Right lobe of liver (tissue), 6 donors: ENCODE measurements at places on chromosomes 2 and 18. TPM values are rescaled to one million over a fixed set of nuclear protein-coding genes. Genes with fewer than 3 reads are reported as not detected.
A peak's percentile ranks its signal among the peaks of the same experiment; 100 is the strongest.

IL1B gene
- 0.31 TPM for total RNA-seq

- DNase-seq: no peak
These were observed 110.6 kb downstream of the MRO start for GRCh38 chr18:50709193-50709592.

DNA sequence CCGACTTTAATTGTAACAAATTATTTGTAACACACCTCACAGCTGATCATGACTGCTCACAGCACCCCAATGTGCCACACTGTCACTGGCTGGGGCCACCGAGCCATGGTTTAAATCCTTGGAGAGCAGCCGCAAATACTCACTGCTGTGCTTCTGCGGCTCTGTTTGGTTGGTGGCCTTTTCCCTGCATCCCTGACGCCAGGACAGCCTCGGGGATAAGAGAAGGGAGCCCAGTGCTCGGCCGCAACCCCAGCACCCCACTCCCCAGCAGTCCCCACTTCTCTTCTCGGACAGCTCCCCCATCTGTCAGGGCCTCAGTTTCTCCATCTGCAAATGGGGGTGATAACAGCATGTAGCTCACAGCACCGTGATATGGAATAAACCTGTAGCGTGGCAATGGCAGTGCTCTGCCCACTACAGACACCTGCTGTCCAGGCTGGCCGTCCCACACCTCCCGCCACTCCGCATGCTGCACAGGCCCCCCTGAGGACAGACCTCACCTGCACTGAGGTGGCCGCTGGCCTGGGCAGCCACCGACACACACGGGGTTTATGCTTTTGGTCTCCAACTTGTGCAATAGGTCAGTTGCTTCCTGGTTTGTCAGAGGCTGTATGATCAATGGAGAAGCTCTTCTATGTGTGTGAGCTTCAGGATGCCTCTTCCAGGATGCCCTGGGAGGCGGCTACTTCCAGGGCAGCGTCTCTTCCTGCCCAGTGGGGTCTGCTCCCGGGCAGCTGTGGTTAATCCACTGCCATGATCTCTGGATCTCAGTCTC, 87.1 kb downstream of the NDUFA10 start:
- DNase-seq: peak; percentile 10

SYT4 gene
- total RNA-seq: not detected

DNA sequence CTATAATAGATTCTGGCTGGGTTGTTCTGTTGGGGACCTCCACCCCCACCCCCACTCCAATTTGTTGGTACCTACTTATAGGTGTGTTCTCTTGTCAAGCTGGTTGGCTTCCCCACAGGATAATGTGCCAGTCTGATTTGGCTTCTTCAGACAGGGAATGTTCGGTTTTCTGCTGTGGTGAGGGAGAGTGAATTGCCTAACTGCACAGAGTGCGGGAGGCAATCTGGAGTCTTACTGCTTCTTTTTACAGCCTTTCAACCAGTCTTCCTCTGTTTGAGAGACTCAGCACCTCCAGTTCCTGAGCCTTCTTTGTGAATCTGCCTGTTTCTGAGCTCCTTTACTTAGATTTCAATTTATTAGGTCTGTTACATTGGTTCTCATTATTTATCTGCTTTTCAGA, 27.4 kb upstream of the SNORC start:
- no peak for DNase-seq

GRCh38 chr2:23544589-23545295, 159.8 kb downstream of the KLHL29 start:
- DNase-seq: no peak

SCTR gene
- 0.37 TPM for total RNA-seq

TFCP2L1 gene
- 1.7 TPM for total RNA-seq

DNA sequence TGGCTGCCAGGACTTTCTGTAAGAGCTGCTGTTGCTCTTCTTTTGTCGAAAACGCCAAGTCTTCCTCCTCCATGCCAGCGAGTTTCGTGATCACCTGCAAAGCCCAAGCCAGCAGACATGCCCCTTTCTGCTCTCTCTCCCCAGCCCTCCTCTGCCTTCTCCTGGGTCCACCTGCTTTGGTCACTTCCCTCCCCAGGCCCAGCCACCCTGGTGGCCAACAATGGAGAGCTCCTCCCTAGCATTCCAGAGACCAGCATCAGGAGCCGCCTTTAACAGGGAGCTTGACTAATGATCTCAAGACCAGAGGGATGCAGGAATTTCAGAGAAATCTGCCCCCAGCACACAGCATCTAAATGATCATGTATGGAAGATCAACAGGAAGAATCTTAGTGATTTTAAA, 34.6 kb downstream of the ERCC3 start:
- no peak for DNase-seq

DNA sequence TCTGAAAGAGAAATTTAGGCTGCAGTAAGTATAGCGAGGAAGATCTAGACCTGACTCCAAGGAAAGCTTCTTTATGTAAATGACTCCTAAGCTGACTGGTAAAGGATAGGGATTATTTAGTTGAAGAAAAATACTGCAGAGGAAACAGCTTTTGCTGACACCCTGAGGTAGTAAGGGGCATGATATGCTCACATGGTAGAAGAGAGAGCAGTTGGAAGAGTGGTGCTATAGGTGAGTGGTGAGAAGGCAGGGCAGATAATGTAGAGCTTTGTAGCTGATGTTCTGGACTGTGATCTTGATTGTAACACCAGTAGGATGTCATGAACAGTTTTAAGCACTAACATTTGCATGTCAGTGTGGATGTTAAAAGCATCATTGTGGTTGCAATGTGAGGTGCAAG, 639.1 kb upstream of the SLC39A10 start:
- no peak for DNase-seq

DNA sequence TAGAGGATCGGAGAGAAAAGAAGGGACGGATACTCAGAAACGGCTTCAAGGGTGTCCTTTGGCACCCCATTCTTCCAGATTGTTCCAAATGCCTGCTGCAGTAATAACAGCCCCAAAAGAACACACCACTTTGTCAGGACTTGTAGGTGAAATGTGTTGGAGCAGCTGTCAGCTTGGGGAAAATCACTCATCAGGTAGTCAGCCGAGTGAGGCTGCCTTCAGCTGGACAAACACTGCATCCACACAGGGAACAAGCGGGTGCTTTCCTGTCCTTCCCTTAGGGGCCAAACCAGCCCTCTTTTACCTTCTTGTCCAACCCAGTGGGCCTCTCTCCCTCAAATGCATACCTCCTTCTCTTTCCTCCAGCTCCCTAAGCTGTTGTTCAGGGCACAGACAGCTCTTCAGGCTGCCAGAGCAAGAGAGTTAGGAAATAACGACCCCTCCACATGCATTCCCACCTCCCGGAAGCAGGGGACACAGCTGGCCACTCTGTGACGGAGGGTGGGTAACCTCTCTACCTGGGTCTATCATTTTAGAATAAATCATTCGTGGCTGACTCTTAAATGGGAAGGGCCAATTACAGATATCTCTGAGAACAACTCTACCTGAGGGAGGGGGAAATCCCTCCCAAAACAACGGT, 48.1 kb downstream of the BCL11A start:
- DNase-seq: no peak

XDH gene
- total RNA-seq: 28.3 TPM

DNA sequence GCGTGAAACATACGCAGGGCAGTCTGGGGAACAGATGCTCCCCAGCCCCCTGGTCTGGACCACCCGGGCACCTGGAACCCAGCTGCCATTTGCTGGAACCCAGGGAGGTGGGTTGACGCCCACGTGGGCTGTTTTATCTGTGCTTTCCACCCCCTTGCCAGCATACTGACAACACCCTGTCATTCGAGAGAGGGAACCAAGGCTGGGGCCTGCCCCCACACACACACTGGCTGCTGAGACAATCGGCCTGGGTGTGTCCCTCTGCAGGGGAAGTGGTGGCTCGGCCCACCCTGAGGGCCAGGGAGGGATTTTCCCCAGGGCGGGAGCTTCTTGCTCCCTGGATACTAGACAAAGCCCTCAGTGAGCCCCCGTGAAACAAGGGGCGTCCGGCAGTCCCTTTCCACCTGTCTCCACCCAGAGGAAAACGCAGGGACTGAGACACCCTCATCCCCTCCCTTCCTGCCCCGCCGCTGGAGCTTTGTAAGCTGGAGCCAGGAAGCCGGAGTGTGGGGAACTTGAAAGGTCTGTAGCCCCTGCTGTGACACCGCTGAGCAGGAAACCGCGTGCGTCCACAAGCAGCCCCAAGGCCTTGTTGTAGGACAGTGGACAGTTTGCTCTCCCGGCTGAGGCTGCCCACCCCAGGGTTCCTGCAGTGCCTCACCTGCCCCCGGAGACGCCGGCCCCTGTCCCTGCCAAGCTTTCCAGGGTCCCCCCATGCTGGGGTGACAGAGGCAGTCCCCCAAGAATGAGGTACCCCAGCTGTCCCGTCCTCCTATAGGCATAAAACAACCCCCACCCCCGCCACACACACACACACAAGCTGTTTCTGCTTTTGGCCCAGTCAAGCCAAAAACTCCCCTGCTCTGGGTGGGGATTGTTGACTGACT, 14.1 kb upstream of the KLF11 start:
- peak; percentile 74 for DNase-seq

GRCh38 chr2:240374085-240374907, 61.2 kb upstream of the GPC1 start:
- no peak for DNase-seq

CCDC148 gene
- not detected for total RNA-seq

DNA sequence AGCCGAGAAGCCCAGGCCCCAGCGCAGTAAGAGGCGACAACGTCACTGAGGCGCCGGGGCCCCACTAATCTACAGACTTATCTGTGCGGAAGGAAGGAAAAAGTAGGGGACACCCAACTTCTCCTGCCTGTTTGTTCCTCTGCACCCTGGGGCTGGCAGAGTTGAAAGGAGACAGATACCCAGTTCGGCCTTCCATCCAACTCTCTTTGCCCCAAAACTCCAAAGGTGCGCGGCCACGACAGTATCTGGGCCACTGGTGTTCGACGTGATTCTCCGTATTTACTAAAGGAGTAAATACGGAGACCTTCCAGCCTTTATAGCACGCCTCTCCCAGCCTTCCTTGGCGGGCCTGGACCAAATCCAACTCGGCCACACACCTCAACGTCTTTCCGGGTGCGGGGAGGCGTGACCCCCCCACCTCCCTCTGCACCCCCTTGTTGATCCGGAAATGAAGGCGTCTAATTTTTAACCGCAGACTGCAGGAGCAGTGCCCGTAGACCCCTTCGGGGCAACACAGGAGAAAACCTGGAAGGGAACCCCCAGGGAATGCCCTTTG, 1.6 kb downstream of the SMAD7 start:
- DNase-seq: peak; percentile 66

DNA sequence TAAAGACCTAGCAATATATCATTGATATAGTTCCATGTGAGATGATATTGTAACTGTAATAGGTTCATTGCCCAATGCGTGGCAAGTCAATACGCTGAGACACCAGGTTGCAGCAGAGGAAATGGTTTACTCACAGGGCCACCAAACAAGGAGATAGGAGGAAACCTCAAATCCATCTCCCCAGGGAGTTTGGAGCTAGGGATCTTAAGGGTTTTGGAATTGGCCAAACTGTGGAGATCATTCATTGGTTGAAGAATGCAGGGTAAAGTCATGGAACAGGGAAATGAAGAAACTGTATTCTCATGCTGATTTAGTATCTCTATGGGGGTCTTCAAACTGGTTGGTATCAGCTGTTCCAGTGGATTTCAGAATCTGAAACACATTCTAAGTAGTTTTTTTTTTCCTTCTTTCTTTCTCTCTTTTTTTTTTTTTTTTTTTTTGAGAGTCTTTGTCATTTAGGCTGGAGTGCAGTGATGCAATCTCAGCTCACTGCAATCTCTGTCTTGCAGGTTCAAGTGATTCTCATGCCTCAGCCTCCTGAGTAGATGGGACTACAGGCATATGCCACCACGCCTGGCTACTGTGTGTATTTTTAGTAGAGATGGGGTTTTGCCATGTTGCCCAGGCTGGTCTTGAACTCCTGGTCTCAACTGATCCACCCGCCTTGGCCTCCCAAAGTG, 30.7 kb upstream of the PPM1B start:
- DNase-seq: no peak

TEX261 gene
- 31.8 TPM for total RNA-seq

GRCh38 chr2:174673876-174674275, 76.3 kb upstream of the WIPF1 start:
- DNase-seq: no peak

DNA sequence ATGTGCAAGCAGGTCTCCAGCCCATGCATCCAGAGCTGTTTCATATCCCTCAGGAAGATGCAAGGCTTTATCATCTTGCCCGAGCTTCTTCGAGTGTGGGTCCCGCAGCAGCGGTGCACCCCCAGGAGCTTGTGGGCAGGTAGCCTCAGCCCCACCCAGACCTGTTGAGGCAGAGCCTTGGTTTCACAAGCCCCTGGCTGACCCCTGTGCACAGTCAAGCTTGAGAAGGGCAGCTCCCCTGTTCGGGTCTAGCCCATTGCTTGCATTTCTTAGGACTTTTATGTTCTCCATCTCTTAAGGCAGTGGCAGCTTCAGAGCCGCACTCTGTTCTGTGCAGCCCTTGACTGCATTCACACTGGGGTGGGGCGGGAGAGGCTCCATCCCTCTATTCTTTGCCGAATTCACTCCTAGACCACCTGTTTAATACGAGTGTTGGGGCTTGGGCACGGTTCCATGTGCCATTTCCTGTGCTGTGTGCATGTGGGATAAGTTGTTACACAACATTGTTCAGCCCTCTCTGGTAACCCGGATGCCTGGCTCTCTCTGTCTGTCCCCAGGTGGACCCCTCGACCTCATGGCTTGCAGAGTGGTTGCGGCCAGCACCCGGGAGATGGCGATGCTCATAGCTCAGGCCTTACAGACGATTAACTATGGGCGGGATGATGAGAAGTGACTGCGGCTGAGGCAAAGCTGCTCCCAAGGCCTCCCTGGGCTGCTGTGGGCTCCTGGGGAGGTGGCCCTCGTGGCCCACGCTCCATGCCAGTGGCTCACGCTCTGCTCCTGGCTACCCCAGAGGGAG, 48.7 kb downstream of the IMPA2 start:
- no peak for DNase-seq

SERPINE2 gene
- total RNA-seq: 2.2 TPM

ARL5A gene
- 20.0 TPM for total RNA-seq

ACVR1 gene
- total RNA-seq: 12.4 TPM

FAM124B gene
- 0.31 TPM for total RNA-seq

CRYGD gene
- total RNA-seq: not detected

GRCh38 chr18:46055838-46056230, 16.2 kb downstream of the PSTPIP2 start:
- no peak for DNase-seq

- no peak for DNase-seq
These were observed 31.6 kb downstream of the THNSL2 start for GRCh38 chr2:88201811-88202169.

- no peak for DNase-seq
These were observed 329.0 kb downstream of the DYSF start for GRCh38 chr2:71782323-71782722.

- no peak for DNase-seq
These were observed 332.7 kb upstream of the POU3F3 start for GRCh38 chr2:104521247-104521646.
